Activated naive CD4-positive, alpha-beta T cell treated with anti-CD3 and anti-CD28 coated beads, Interleukin-2, amount 50 U/mL, for 72 hours (primary cell): ENCODE measurements at places on chromosomes 11 and 22.

DNA sequence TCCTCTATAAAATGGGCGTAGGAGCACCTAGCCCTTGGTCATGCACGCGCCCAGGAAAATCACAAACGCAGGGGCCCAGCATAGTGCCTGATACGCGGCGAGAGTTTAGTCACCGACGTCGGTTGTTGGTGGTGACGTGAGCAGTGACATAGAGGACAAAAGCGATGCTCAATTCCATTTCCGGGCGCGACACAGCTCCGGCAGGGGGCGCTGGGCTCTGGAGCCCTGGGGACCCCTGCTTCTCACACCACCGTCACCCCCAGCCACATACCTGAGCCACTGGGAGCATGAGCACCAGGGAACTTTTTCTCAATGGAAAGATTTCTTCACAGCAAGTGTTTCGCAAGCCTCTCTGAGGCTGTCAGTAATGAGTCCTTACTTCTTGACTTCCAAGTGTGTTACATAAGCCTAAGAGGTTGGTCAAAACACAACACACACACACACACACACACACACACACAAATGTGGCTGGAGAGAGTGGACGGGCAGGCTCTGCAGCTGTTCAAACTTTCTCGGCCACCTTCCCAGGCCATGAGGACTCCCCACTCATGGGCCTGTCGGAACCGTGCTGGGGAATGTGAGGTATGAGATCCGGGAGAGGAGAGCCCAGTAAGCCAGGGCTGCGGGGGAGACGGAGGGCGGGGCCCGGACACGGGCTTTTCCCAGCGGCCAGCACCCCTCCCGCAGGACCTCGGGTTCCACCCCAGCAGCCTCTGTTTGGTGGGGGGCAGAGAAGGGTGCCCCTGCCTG is 36.9 kb upstream of the LINC01488 start:
- DNase-seq = no peak

DNA sequence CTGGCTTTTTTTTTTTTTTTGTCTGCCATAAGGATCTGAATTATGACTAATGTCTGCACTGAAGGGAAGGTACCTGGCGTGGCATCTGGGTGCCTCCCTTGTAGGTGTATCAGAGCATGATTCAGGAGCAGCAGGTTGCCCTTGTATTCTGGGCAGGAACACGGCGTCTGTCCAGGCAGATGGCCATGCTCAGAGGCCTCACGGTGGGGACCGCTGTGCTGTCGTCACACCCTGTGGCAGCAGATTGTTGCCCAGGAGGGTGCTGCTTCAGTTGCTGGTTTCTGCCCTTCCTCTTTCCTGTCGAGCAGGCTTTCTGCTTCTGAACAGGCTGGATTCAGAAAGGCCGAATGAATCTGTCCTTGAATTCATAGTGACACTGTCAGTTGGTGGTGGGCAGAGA is 11.0 kb downstream of the ZNRF3 start:
- no peak for DNase-seq

DNA sequence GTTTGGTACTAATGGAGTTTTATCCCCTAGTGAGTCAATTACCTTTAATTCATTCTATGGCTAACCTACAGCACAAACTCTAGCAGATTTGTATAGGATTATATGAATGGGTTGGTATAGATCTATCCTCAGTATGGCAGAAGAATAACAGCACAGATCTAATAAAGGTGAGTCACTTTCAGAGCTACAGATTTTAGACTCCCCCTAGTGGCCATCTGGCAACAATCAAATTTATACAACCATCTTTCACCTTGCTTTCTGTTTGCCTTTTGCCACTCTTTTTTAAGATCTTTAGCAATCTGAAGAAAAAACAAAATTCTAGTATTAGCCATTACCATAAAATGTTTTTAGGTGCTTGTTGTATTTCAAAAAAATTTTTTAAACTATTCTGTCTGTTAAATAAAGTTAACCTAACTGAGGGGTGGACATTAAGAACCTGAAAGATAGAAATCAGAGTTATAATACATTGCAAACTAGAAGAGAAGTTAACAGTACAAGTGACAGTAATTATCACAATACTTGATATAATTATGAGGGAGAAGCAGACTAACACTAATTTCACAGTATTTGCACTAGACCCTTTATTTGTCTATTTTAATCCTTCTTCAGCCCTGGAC is 25.8 kb downstream of the DDIAS start:
- no peak for DNase-seq

GRCh38 chr11:10038521-10039302 is 255.3 kb downstream of the SBF2 start:
- no peak for DNase-seq

- no peak for DNase-seq
These were observed 1185.3 kb downstream of the JRKL start for GRCh38 chr11:97574976-97575665.

DNA sequence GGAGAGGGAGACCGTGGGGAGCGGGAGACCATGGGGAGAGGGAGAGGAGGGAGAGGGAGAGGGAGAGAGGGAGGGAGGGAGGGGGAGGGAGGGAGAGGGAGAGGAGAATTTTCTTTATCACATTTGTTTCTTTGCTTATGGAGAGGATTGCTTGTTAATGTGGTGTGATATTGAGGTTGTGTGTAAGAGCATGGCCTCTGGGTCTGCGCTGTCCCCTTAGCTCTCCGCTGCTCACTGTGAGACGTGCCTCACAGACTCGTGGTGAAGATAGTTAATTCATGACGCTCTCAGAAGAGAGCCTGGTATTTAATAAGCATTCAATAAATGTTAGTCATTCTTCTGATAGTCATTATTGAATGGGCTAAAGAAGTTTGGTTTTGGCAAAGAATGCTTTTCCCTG is 26.2 kb downstream of the PPFIA1 start:
- DNase-seq = no peak

DNA sequence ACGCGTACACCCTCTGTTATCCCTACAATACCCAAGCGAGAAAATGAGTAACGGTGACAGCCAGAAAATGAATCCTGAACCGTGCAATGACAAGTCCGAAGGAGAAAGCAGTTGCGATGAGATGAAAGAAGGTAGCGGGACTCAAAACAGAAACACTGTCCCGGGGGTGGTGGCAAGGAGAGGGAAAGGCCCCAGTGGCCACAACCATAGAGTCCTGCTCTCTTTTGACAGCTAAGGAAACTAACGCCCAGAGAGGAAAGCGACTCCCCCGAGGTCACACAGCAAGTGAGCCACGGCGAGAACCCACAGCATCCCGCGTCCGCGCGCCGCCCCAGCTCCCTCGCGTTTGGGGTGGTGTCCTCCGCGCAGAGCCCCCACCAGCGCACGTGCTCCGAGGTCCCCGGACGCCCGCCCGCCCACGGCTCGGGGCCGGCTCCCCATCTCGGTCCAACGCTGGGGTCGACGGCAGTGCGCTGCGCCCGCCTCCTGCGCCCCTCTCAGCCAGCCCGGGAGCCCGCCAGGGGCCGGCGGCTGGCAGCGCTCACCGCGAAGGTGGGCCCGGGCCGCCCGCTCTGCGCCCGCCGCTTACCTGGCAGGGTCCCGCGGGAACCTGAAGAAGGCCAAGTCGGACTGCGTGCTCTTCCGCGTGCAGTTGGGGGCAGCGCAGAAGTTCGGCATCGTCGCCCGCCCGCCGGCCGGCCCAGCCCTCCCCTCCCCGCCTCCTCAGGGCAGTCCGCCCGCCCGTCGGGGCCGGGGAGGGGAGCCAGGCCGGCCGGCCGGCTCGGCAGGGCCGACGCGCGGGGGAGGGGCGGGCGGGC is 564 bp downstream of the THAP12 start:
- DNase-seq = peak; percentile 83

DNA sequence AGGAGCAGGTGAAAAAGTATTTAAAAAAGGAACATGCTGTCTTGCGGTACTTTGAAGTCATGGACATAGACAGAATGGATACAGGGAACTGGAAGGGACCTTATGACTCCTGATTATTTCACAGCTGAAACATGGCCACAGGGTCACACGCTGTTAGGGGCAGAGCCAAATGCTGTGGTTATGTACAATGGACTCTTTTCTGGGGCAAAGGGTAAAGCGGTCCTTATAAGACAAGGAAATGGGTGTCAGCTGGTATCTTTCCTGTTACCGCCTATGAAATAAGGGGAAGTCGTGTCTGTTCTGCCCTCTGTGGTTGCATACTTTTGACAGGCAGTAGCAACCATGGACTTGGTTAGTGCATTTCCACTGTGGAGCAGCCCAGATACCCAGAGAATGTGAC is 12.8 kb upstream of the ST14 start:
- no peak for DNase-seq

DNA sequence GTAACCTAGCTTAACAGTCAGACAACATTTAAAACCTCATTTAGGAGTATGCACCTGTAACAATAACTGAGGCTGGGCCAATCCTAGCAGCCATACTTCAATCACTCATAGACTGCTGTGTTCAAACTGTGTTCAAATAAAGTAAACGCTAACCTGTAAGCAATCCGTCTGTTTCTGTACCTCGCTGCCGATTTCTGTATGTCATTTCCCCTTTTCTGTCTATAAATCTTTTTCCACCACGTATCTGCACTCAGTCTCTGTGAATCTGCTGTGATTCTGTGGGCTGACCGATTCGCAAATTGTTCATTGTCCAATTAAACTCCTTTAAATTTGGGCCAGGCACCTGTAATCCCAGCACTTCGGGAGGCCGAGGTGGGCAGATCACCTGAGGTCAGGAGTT is 12.3 kb downstream of the APOBEC3H start:
- DNase-seq = no peak
